HuH-7.5 (cell line): ENCODE measurements at places on chromosomes 16 and 17.

- no peak for DNase-seq
Observed at GRCh38 chr17:27912964-27913363, 19.8 kb upstream of the LYRM9 start.

GRCh38 chr17:66542129-66542966 is 239.9 kb downstream of the PRKCA start:
- DNase-seq, result no peak

GRCh38 chr16:84234321-84235241 is 5.2 kb downstream of the KCNG4 start:
- no peak for DNase-seq

- no peak for DNase-seq
Observed at GRCh38 chr17:76772842-76773525, 35.1 kb downstream of the MFSD11 start.

DNA sequence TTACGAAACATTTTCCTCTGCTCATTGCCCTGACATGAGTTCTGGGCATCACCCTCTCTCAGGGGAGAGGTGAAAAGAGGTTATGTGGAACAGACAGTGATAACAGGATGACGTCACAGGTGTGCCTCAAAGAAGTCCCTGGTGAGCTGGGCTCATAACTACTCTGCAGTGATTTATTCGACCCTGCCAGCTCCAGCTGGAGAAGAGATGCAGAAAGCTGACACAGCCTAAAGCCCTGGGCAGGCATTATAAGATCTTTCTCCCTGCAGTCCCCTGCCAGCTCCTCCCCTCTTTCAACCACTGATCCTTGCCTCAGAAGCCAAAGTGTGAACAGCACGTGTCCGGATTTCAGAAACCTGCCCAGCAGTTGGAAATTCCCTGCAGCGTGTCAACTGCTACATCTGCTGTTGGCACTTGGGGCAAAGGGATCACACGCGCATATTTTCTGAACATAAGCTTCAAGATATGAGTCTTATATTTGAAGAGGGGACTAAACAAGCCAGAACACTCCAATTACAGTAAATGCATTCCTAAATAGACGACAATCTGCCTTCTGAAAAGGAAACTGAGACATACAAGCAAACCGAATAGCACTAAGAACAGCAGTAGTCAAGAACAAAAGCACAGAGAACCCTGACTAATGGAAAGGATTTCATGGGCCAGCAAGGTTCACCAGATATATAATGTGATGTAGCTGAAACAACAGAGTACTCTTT is 80.5 kb downstream of the SMG6 start:
- DNase-seq, result no peak

DNA sequence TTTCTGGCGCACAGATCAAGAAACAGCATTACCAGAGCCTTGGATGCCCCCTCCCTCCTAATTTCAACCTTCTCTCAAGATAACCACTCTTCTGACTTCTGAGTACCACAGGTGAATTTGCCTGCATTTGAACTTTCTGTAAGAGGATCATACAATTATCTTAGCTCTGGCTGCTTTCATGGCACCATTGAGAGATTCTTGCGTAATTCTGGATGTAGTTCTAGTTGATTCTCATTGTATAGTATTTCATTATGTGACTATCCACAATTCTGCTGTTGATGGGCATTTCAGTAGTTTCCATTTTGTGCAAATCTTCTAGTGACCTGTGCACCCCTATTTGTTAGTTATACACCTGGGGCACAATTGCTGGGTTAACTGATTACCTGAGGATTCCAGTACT is 7.5 kb downstream of the CDH3 start:
- DNase-seq, result no peak

DNA sequence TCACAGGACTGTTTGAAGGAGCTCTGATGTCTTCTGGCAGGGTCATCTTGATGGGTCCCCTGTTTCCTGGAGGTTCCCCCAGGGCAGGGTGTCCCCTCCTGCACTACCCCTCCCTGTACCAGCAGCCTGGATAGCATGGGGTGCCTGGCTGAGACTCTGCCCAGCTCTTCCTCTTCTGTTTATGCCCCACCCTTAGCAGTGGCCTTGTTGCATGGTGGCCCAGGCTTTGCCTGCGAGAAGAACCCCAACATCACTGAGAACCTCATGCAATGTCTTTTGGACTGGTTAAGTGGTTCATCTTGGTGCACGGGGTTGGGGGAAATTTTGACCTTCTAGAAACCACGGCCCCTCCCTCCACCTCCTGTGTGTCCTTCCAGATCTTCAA is 121.8 kb downstream of the IRX3 start:
- no peak for DNase-seq

DNA sequence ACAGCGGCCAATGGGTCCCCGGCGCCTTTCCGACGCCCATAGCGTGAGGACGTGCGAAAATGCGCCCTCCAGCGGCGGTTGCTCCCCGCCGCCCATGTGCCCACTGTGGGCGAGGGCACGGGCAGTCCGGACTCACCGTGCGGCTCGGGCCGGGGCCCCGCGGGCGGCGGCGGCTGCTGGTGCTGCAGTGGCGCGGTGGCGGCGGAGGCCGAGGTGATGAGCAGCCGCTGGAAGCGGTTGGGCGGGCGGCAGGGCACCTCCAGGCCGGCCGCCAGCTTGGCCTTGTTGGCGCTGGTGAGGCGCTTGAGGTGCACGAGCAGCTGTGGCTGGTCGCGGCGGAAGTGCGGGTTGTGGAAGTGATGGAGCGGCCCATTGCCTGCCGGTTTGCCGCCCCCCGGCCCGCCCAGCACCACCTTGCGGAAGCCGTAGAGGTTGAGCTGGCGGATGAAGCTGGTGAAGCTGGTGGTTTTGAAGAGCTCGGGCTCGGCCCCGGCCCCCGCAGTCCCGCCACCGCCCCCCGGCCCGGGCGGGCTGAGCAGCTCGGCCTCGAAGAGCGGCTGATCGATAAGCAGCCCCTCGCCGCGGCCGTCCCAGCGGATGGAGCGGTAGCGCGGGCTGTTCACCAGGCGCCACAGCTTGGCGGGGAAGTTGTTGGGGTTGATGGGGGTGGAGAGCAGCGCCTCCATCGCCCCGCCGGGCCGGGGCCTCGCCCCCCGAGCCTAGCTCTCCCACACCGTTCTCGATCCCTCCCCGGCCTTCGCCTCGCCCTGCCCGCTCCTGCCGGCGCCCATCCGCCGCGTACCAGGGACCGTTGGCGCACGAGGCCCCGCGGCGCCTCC is at the start of gene HSF5:
HSF5 (minus strand) TSS at position 820 of the 839 bp plus-strand sequence; CDS start at position 686, 134 bp downstream.
- no peak for DNase-seq

DNA sequence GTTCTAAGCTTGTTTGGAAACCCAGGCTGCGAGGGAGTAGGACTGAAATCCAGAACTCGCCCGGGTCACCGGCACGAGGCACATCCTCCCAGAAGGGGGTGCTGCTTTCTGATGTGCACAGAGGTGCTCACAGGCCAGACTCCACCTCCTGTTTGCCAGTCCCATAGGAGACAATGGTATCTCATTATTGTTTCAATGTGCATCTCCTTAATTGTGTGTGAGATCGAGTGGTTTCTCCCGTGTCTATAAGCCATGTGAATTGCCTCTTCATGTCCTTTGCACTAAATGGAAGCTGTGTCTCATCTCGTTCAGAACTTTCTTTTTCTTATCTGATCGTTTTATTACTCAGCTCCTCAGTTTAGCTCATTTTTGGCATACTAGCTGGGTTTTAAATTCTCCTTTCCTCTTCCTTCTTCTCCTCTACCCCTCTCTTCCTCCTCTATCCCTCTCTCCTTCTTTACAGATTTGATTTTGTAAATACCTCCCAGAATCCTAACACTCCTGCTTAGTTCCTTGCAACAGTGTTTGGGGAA is 32.1 kb upstream of the PRKCB start:
- DNase-seq, result peak; percentile 32

- no peak for DNase-seq
Observed at GRCh38 chr17:31494259-31495021, 103.0 kb downstream of the RAB11FIP4 start.

GRCh38 chr17:58755269-58755576 is 431 bp upstream of the PPM1E start:
- DNase-seq, result no peak

GRCh38 chr16:6048017-6048416 is 950.4 kb upstream of the EEF2KMT start:
- DNase-seq, result no peak

- DNase-seq, result no peak
Observed at GRCh38 chr16:72921620-72922019, 126.3 kb downstream of the ZFHX3 start.

GRCh38 chr17:70569128-70569527 is 399.8 kb downstream of the KCNJ2 start:
- no peak for DNase-seq

GRCh38 chr16:2983706-2984136 is 3.5 kb upstream of the PKMYT1 start:
- peak; percentile 94 for DNase-seq

DNA sequence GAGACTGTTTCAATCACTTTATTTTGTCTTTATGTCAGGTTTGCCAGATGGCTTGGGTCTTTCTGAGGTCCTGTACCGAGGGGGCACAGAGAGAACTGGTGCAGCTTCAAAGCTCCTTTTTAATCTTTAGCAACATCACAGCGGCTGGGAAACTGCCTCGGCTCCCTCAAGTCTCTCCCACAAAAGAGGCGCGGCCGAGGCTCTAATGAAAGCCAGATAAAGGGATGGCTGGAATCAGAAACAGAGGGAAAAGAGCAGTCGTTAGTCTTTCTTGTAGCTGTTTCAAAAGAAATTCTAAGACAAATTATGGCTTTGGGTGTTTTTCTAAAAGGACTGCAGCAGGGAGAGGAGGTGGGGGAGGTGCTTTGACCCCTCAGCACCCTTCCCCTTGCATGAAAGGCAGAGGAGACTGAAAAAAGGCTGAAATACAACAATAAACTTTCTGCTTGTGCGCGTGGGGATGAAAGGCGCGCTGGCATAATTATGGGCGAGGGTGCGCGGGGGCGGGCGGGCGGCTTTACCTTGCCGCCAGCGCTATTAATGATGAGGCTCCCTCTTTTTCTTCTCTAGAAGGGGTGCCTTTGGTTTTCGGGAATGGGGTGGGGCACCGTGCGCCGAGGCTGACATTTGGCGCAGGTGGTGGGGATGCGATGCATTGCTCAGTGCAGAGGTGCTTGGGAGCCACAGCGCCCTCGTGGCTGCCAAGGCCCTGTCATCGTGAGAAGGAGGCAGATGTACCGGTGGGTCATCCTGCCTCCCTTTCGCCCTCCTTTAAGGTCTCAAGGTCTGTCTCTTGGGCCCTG is 22.3 kb upstream of the BRD7 start:
- no peak for DNase-seq

DNA sequence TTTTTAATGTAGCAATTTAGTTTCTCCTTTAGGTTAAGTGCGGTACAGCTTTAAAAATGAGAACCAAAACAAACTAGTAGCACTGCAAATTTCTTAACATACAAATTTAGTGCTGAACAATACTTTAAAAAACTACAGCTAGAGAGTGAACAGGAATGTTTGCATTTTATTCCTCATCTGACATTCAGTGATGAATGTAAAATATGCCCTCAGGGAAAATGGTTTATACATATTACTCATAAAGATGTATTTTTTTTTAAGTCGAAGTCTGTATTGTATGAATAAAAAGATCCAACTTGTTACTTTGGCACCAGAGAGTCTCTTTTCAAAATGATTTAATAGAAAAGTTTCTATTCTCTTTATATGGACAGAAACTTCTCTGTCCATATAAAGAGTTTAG is 96.8 kb downstream of the BRIP1 start:
- DNase-seq, result no peak

DNA sequence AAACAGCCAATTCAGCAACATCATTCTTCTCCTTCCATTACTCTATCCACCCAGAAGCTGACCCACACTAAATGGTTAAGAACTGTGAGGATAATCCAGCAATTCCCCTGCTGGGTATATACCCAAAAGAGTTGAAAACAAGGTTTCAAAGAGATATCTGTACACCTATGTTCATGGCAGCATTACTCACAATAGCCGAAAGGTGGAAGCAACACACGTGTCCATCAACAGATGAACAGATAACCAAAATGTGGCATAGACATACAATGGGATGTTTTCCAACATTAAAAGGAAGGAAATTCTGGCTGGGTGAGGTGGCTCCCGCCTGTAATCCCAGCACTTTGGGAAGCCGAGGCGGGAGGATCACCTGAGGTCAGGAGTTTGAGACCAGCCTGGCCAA is 19.9 kb downstream of the MIS12 start:
- no peak for DNase-seq

GRCh38 chr17:76000016-76000754 is 470 bp upstream of the CDK3 start:
- peak; percentile 79 for DNase-seq

GRCh38 chr16:72470541-72470940 is 298.6 kb upstream of the PMFBP1 start:
- DNase-seq, result no peak

DNA sequence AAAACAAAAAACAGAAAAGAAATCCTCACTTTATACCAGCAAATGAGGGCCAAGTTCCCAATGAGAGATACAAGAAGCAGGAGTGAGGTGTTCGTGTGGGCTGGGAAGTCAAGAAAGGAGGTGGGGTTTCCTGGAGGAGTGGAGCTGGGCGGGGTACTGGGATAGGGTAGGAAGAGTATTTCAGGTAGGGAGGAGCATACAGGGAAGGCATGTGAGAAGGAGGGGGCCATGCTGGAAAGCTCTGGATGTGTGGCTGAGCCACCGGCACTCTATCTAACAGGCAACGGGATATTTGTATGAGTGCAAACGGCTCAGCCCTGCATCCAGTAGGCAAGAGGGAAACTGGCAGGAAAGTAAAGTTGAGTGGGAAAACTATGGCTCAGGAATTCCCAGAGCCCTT is 4.2 kb downstream of the OR3A2 start:
- no peak for DNase-seq

DNA sequence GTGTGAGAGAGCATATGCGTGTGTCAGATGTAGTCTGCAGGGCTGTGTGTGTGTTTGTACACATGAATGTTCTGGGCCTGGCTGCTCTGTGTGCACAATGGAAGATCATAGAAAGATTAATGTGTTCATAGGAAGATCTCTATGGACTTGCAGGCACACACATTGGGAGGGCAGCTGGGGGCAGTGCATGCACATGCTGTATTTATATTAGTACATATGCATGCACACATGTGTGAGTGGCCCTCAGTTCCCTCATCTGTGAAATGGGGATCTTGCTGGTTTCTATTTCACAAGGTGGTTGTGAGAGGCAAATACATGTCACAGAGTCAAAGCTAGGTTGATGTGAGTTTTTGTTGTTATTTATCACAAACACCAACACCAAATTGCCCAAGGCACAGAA is 2.1 kb downstream of the CA7 start:
- DNase-seq, result no peak

GRCh38 chr16:75317101-75317522 is 65.7 kb upstream of the BCAR1 start:
- DNase-seq, result no peak

GRCh38 chr16:7921345-7921744 is 588.7 kb downstream of the RBFOX1 start:
- no peak for DNase-seq

DNA sequence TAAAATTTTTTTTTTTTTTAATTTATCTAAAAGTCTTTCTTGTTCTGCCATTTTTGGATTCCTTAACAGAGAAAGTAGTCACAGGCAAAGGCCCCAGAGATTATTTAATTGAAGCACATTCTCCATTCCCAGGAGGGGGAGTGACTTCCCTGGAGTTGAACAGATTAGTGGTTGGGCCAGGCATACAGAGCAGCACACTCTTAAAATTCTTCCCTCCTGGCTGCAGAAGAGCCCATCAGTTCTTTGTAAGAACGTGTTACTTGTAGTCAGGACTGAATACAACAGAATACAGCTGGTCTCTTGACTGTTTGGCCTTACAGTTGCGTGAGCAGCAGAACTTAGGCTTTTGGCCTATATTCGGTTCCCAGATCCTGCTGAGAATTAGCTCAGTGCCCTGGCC is 1.8 kb downstream of the ALKBH5 start:
- DNase-seq, result no peak
